ENCODE measurements at places on chromosomes 2 and 18. TPM values are rescaled to one million over a fixed set of nuclear protein-coding genes. Genes with fewer than 3 reads are reported as not detected.

Gene CNGA3
- not detected for total RNA-seq

Gene GCG
- not detected for total RNA-seq

Gene ELAC1
- 7.0 TPM for total RNA-seq

Gene ZNF804A
- total RNA-seq: 11.5 TPM

Gene OSR1
- 3.9 TPM for total RNA-seq

Gene CAVIN2
- 1.2 TPM for total RNA-seq

Gene CIDEA
- 12.1 TPM for total RNA-seq

Gene TSPYL6
- total RNA-seq: not detected

Gene XDH
- total RNA-seq: under 0.01 TPM

Gene ADD2
- 0.37 TPM for total RNA-seq

Gene MEIS1
- total RNA-seq: 131 TPM

Gene UGT1A3
- total RNA-seq: not detected

Gene FBXO15
- total RNA-seq: 1.1 TPM

Gene CRYGC
- total RNA-seq: not detected

Gene LANCL1
- 44.1 TPM for total RNA-seq

Gene LAMA3
- total RNA-seq: 30.5 TPM

Gene SERPINB11
- total RNA-seq: not detected

Gene ABCG8
- not detected for total RNA-seq

Gene NDUFB3
- total RNA-seq: 81.7 TPM

Gene GPR39
- total RNA-seq: 3.1 TPM

Gene TGFA
- not detected for total RNA-seq

Gene KRCC1
- 34.5 TPM for total RNA-seq

Gene G6PC2
- not detected for total RNA-seq

Gene ANKRD53
- total RNA-seq: 0.50 TPM

Gene CFAP53
- 1.1 TPM for total RNA-seq

All from uterine smooth muscle cell (primary cell).